Fibroblast of skin of abdomen (primary cell): ENCODE measurements at places on chromosomes 3 and 15.
A peak's percentile ranks its signal among the peaks of the same experiment; 100 is the strongest.

GRCh38 chr3:7728566-7729519 is 772.8 kb upstream of the LMCD1 start:
- DNase-seq = no peak

GRCh38 chr3:72242326-72242725 is 457.4 kb upstream of the PROK2 start:
- no peak for DNase-seq

DNA sequence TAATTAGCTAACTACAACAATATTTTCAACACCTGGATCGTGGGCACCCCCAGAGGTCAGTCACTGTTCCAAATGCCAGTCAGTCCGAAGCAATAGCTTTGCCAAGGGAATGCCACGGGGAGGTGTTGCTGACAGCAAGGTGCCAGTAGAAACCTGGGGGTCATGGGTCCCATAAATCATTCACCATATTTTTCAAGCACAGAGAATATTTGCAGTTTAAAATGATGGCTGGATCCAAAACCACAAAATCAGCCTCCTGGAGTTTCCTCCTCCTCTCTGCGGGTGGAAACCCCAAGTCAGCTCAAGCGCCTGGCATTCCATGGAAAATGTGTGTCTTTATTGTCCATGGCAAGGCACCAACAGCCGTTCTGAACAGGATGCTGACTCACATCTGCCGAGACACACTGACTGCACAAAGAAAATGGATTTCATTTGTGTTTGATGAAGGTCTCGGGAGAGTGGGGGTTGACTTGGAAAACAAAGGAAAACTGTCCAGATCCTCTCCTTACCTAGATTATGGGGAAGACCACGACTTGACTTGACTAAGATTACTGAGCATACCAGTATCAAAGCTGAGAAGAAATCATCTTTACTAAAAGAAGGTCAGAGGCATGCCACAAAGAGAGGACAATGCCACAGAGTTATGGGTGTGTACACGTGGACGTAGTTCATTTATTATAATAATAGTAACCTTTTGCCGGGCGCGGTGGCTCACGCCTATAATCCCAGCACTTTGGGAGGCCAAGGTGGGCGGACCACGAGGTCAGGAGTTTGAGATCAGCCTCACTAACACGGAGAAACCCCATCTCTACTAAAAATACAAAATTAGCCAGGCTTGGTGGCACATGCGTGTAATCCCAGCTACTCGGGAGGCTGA is 26.4 kb downstream of the ANXA2 start:
- peak; percentile 100 for DNase-seq

GRCh38 chr15:39140060-39140604 is 440.7 kb upstream of the THBS1 start:
- peak; percentile 99 for DNase-seq

- DNase-seq = peak; percentile 59
Measured at GRCh38 chr3:175980486-175981090, 1121.5 kb downstream of the NAALADL2 start.

DNA sequence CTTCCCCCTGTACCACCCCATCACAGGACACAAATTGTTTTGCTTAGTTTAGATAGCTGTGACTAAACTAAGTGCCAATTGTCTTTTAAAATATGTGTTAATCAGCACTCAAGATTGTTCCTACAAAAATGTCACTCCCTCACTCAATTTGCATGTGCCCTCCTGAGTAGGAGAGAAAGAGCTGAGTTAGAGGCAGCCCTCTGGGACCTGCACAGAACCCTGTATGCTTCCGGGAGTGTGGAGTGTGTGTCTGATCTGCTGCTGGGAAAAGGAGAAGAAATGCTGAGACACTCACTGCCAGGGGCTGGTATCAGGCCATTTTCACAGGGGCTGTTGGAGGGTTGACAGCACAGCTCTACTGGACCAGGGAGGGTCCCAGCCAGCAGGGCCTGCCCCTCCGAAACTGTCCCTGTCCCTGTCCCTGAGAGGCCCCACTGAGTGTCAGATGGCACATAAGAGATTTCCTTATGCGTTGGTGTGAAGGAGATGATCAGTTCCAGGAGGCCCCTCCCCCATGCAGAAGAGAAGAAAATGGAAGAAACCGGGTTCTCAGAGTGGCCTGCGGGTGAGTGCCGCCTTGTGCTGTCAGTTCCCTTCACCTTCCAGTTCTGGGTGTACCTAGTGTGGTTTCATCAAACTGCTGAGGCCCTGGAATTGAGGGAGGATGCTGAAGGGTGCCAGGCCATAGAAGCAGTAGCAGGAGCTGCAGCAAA is 3.9 kb upstream of the B3GNT5 start:
- DNase-seq = no peak

DNA sequence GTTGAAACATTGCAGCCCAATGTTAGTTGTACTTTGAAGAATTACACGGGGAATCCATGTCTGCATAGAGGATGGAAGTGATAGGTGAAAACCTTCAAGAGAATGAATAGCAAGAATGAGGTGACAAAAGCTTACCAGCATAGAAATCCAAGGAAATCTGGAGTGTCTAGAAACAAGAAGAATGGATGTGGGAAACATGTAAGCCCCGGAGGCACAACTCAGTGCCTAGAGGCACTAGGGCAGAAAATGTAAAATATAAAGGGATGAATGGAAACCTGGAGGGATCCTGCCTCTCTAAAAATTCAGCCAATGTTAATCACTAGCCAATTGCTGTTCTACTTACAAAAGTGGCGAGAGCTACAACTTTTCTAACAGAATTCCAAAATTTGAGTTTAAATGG is 619.0 kb downstream of the TBL1XR1 start:
- DNase-seq = no peak

GRCh38 chr3:189914799-189915198 is 205.9 kb downstream of the P3H2 start:
- DNase-seq = peak; percentile 90

DNA sequence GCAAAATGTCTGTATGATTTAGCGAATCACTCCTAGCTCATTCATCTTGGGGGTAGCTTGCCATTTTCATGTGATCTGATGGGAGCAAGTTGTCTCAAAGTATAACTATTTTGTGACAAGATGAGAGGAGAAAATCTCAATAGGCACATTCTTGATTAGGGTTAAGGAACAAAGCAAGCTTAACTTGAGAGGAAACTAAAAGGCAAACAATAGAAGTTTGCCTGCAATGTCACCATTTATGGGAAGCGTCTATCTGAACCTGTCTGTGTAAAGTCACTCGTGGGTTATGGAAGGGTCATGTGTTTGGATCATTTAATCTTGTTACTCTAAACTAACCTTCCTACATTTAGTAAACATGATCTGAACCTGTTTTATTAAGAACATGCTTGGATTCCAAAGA is 232.5 kb downstream of the CDIN1 start:
- DNase-seq = no peak

GRCh38 chr3:81352867-81353266 is 408.6 kb downstream of the GBE1 start:
- peak; percentile 21 for DNase-seq

- DNase-seq = no peak
Measured at GRCh38 chr15:72912996-72913395, 129.4 kb upstream of the ADPGK start.

DNA sequence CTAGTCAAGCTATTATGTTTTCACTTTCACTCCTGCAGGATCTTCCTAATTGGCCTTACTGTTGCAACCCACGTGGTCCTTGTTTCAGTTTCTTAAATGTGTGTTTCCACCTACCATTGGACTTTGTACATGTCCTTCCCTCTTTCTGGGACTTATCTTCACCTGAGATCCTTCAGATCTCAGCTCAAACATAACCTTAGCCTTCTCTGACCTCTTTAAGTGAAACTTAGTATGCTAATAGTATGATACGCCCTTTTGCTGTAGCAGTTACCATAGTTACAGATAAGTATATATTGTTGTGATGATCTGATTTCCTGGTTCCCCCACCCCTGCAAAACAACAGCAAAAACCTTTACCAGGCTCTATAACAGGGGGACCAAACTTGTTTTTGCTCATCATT is 35.2 kb downstream of the U2SURP start:
- DNase-seq = no peak

DNA sequence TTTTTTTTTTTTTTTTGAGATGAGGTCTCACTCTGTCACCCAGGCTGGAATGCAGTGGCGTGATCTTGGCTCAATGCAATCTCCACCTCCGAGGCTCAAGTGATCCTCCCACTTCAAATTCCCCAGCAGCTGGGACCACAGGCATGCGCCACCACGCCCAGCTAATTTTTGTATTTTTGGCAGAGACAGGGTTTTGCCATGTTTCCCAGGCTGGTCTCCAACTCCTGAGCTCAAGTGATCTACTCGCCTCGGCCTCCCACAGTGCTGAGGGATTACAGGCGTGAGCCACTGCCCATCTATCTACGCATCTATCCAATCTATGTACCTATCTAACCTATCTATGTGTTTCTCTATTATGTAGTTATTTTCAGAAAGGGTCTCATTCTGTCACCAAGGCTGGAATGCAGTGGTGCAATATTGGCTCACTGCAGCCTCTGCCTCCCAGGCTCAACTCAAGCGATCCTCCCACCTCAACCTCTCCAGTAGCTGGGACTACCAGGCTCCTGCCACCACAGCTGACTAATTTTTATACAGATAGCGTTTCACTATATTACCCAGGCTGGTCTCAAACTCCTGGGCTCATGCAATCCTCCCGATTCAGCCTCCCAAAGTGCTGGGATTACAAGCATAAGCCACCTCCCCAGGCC is 20.2 kb upstream of the GPX1 start:
- peak; percentile 86 for DNase-seq

GRCh38 chr15:76282465-76282864 is 28.8 kb downstream of the ETFA start:
- DNase-seq = no peak

GRCh38 chr15:41659190-41659589 is 1.0 kb upstream of the MGA start:
- no peak for DNase-seq

- no peak for DNase-seq
Measured at GRCh38 chr15:52263563-52264282, 31.9 kb downstream of the MYO5C start.

GRCh38 chr3:76715426-76715825 is 324.5 kb upstream of the ROBO2 start:
- DNase-seq = peak; percentile 2

- peak; percentile 87 for DNase-seq
Measured at GRCh38 chr3:197308591-197308990, 10.2 kb upstream of the DLG1 start.

- no peak for DNase-seq
Measured at GRCh38 chr3:169552533-169552932, 111.0 kb downstream of the MECOM start.

GRCh38 chr15:93987068-93987467 is 244.3 kb upstream of the MCTP2 start:
- no peak for DNase-seq

DNA sequence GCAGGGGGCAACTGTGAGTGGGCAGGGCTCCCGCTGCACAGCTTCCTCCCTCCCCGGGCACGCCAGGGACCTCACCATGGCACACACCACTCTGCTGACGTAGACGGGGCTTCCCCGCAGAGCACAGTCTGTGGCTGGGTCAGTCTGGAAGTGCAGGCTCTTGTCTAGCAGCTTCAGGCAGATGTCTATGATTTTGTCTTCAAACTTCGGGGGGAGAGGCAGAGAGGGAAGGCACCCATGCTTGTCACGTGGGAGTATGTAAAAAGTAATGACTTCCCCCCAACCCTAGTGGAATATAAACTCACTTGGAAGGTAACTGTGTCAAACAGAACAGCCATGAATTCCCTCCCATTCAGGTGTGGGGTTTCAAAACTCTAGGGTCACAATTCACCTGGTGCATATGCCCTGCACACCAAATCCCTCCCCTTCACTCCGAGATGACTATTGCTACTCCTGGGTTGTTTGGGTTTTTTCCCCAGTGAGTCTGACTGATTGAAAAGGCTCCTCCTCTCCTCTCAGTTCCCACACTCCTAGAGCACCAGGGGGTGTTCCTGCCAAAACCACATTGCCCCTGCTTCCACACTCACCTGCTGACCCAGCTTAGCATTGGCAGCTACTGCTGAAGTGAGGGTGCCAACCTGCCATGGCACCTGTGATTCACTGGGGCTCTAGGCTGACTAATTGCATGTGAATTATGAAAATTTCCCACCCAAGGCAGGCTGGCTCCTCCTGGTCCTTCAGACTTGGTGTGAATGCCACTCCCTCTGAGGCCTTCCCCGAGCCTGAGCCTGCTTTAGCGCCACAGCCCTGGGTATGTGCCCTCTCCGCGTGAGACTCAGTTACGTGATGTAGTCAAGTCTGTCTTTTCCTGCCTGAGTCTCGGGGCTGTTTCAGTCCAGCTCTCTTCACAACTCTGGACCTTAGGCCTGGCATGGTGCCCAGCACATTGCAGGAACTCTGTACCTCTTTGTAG is 13.0 kb downstream of the TGM5 start:
- DNase-seq = no peak

GRCh38 chr15:69219690-69220089 is 59.3 kb downstream of the GLCE start:
- no peak for DNase-seq

DNA sequence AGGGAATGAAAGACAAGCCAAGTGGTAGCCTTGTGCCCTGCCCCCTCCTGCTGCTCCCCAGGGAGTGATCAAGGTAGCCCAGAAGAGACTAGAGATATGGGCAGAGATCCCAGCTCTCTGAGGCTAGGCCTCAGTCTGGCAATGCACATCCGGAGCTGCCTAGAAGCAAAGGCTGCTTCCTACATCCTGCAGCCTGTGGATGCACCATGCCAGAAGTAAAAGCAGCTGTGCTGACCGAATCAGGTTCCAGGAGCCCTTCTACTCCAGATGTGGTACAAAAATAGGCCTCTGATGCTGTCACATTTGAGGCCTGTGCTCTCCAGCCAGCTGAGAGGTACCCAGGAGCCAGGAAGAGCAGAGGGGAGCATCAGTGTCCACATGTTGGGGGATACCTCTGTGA is 16.0 kb downstream of the TRAIP start:
- DNase-seq = peak; percentile 24

- DNase-seq = no peak
Measured at GRCh38 chr3:145760036-145760435, 400.9 kb downstream of the PLOD2 start.

DNA sequence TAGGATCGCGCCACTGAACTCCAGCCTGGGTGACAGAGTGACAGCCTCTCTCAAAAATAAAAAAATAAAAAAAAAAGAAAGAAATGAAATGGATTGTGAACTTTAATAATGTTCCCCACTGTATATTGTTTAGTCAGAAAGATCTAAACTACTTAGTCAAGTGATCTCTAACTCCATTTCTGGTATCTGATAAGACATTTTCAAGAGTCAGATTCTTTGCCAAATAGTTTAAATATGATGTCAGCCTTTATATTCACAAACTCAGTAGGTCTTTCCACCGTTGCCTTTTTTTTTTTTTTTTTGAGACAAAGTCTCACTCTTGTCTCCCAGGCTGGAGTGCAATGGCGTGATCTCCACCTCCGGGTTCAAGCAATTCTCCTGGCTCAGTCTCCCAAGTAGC is 29.0 kb upstream of the OSBPL11 start:
- DNase-seq = peak; percentile 8

DNA sequence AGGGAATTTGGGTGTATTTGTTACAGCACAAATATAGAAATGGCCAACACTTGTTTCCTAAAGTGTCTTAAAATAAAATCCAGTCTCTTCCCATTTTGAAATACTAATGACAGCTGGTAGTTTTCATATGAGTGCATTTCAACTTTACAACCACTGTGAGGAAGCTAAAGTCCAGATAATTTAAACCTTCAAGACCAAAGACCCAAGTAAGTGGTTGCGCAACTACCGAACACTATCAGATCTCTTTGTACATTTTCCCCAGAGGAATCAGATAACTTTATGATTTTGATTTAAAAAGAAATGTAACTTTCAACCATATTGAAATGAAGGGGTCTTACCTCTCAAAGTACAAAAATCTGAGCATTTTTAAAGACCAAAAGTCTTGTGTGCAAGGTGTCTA is 14.3 kb downstream of the BCL2L10 start:
- no peak for DNase-seq
